ENCODE measurements at places on chromosomes 2 and 18.

DNA sequence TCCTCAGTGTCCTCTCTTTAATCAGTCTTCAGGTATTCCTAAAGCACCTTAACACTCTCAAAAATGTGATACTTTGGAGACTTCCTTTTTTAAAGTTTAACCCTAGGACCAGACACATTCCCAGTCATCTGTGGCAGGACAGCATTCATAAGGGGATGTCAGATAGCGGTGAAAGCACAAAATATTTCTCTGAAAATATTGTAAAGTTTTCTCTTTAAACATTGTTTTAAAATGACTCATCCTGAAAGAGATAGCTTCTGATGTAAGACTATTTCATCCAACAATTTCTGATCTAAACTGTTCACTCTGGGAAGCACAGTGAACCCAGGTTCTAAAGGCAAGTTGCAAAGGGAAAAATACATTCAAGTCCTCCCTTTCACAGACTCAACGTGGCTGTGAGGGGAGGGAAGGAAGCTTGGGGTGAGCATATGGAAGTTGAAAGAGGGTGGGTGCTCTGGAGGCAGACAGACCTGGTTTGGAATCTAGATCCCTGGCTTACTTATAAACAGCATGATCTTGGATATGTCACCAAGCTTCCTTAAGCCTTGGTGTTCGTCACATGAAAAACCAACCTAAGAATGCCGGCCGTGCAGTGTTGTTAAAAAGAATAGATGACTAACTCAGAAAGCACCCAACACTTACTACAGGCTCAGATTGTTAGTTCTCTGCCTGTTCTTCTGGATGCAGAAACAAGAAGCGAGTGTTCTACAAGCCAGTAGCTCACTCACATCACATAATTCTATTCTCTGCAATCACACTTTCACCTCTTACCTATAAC is 12.1 kb downstream of the GALNT14 start:
- DNase-seq: peak; percentile 19

GRCh38 chr18:10804126-10804525 is 278.3 kb downstream of the NAPG start:
- DNase-seq: no peak

DNA sequence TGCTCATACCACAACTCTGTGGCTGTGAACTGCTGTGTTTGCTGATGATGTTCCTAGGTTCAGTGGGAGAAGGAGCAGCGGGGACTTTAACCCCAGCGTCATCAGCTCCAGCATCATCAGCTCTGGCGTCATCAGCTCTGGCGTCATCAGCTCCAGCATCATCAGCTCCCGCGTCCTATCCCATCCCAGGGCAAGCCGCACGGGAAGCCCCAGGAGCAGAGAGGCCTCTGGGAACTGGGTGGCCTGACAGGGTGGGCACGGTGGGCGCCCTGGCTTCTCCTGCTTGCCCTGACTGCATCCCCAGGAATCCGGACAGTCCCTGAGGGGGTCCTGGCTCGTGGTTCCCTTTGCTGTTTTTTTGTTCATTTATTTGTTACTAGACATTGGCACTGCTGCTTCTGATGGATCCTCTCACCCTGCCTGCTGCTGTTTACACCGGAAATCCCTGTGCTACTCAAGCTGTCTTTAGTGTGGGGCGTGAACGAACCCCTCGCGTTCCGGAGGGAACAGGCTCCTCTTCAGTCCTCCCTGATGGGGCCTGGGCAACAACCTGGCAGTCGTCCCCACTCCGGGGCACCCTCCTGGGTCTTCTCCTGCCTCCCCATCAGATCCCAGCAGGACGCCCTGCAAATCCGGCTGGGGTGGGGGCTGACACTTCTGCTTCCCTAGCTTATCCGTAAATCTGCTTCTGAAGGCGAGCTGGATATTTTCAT is 67.1 kb upstream of the PXDN start:
- no peak for DNase-seq

DNA sequence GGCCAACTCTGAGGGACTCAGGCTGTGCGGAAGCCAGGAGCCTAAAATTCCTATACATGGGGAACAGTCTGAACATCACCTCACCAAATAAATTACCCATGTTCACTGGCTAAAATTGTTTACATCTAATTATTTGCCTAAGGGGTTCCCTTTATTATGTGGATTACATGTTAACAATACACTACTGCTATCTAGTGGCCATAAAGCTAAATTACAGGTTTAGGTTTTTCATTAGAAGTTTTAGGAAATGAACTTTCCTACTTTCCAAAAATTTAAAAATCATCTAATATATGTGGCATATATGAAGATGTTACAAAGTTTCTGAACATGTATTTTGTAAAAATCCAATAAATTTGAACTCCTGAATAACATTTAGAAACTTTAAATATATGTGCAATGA is 40.3 kb downstream of the PLA2R1 start:
- no peak for DNase-seq

DNA sequence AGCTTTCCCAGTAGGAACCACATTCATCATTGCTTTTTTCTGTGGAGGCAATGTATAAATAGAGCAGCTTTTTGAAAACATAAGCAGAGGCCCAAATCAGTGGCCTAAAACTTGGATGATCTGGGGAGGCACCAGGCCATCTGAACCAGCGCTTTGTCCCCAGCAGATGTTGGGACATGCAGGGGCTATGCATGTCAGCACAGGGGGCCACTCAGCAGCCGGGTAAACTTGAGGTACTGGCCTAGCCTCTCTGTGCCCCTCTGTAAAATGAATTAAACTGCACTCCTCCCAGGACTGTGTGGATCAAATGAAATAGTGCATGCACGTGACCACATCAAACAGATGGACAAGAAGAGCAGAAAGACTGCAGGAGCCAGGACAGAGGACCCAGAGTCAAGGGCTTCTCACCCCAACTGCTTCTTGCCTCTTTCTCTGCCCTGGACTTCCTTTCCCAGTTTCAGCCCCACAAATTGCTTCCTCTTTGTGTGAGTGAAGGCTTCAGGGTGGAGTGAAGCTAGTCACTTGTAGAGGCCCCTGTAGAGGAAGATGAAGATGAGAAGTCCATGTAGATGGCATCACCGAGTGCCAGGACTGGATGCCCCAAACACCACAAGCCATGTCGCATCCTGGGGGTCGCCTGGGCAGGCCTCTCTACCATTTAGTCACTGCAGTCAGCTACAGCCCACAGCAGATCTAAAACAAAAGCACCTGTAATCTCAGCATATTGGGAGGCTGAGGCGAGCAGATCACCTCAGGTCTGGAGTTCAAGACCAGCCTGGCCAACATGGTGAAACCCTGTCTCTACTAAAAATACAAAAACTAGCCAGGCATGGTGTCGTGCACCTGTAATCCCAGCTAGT is 53.2 kb downstream of the IMPA2 start:
- DNase-seq: no peak

DNA sequence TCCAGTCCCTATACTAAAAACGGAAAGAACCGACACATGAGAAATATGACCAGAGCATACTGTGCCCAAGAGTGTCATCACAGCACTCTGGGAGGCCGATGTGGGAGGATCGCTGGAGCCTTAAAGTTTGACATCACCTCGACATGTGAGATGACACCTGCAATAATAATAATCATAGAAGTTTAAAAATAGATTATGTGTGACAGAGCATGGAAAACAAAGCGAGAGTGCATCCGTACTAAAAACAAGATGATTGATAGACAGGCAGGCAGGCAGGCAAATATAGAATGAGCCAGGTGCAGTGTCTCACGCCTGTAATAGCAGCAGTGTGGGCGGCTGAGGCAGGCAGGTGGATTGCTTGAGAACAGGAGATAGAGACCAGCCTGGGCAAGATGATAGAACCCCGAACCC is 114.8 kb upstream of the ANKRD30BL start:
- DNase-seq: no peak

GRCh38 chr18:62522178-62522503 is 684 bp upstream of the ZCCHC2 start:
- DNase-seq: no peak

- DNase-seq: no peak
Observed at GRCh38 chr2:172366596-172367150, 60.7 kb upstream of the ITGA6 start.

DNA sequence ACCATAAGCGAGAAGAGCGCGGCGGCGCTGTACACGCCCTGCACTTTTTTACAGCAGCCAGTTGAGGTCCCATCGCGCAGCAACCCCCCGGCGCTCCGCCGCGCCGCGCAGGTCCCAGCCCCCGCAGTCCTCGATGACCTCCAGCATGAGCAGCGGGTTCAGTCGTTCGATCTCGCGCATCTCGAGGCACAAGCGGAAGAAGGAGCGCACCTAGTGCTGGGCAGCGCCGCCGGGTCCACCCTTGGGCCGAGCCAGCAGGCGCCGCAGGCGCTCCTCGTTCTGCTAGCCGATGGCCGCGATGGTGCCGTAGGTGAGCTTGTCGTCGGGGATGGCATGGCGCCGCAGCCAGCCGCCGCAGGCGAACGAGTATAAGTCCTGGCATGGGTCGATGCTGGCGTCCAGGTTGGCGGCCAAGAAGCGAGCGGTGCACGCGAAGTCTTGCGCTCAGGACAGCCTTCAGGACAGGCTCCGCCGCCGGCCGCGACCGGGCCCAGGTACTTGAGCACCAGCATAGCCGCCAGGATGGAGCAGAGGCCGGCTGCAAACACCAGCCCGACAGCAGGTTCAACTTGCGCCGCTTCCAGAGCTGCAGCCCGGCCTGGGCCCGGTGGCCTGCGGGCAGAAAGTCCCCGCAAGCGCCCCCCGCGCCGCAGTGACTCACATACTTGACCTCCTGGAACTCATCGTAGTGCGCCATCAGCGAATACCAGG is 8.3 kb downstream of the ALPP start:
- no peak for DNase-seq

DNA sequence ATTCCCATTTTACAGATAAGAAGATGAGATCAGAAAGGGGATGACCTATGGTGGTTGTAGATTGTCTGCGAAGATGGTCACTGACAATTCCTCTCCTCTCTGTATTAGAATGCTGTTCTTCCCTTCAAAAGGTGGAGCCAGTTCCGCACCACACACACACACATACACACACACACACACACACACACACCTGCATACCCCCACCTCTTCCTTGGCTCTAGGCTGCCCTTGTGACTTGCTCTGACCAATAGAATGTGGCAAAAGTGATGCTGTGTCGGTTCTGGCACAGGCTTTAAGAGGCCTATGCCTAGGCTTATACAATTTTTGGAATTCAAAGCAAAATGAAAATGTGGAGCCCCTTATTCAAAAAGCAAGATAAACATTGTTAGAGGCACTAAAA is 88.0 kb downstream of the ZFP36L2 start:
- DNase-seq: no peak

GRCh38 chr18:27621236-27621890 is 436.3 kb upstream of the CHST9 start:
- DNase-seq: no peak

DNA sequence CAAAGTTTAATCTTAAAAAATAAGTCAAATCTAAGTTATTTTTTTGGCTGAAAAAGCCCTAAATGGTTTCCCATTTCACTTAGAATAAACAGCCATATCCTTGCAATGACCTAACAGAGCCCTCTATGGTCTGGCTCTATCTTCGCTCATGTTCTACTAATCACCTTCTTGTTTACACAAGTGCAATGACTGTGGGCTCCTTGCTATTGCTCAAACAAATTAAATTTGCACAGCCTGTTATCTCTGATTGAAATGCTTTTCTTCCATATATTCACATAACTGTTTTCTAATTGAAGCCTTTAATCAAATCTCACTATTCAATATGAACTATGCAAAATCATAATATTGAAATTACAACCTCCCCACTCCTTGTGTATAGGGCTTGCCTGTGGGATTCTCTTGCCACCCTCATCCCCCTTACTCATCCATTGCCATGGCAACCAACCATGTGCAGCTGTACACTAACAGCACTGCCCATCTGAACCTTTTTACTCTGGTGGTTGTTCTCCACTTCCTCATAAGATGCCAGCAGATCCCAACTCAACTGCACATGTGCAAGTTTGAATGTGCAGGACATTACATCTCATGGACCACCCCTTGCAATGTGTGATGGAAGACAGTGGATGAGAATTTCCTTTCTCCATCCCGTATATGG is 1083.2 kb downstream of the SOCS6 start:
- DNase-seq: no peak

DNA sequence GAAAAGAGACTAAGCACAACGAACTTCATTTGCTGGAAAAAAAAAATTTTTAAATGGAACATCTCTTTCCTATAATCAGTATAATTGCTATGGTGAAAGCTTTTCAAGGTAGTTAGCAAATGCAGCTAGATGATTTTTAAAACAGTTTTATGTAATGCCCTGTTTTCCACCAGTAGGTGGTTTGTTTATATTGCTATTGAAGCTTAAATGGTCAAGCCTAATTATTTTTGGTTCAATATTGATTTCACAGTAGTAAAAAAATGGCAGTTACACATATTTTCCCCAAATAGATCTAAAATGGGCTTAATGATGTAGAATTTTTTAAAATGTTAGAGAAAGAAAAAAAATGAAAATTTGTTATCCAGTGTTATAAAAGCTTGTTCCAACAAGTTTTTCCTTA is 70.2 kb downstream of the CDH19 start:
- DNase-seq: no peak

- no peak for DNase-seq
Observed at GRCh38 chr2:241555711-241556110, 2.8 kb upstream of the BOK start.

- no peak for DNase-seq
Observed at GRCh38 chr2:206276169-206276942, 1.9 kb downstream of the ZDBF2 start.

DNA sequence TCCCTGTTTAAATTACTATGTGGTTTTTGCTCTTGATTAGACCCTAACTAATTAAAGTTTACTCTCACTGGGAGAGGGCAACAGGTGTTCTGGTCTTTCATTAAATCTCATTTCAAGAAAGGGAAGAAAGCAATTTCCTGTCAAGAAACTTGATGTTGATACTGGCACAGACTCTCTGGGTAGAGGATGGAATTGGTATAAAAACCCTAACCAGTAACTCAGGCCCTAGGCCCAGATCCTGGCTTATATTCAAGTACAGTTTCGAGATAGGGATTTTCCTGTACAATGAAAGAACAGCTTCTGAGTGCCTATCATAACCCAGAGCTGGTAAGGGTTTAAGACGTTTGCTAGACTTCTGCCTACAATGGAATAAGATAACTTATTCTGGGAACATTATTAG is 61.6 kb upstream of the ACYP2 start:
- DNase-seq: no peak

DNA sequence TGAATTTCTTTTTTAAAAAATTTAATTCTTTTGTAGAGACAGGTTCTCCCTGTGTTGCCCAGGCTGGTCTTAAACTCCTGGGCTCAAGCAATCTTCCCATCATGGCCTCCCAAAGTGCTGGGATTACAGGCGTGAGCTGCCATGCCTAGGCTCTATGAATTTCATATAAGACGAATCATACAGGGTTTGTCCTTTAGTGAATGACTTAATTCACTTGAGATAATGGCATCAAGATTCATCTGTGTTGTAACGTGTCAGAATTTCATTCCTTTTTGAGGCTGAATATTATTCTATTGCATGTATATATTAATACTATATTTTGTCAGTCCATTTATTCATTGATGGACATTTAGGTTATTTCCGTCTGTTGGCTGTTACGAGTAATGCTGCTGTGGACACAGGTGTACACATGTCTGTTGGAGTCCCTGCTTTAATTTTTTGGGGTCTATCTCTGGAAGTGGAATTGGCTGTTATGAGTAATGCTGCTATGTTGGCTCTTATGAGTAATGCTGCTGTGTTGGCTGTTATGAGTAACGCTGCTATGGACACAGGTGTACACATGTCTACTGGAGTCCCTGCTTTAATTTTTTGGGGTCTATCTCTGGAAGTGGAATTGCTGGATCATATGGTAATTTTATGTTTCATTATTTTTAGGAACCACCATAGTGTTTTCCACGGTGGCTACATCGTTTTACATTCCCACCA is 210.6 kb downstream of the CAMKMT start:
- no peak for DNase-seq
